ENCODE measurements at places on chromosomes 6 and 20. TPM values are rescaled to one million over a fixed set of nuclear protein-coding genes. Genes with fewer than 3 reads are reported as not detected.

The CBFA2T2 gene
- total RNA-seq, result 10.5 TPM

The FOXQ1 gene
- not detected for total RNA-seq

The PTK6 gene
- 0.10 TPM for total RNA-seq

The SPTLC3 gene
- 6.5 TPM for total RNA-seq

The ANKEF1 gene
- 4.9 TPM for total RNA-seq

The PRICKLE4 gene
- 2.0 TPM for total RNA-seq

The TBC1D7 gene
- 11.0 TPM for total RNA-seq

The CFB gene
- 38.0 TPM for total RNA-seq

The UST gene
- total RNA-seq, result 5.2 TPM

The PERP gene
- 21.8 TPM for total RNA-seq

The TFAP2D gene
- total RNA-seq, result not detected

The MCCD1 gene
- not detected for total RNA-seq

The NRN1 gene
- 20.0 TPM for total RNA-seq

The ARMC12 gene
- total RNA-seq, result 0.58 TPM

The EPHA7 gene
- 0.10 TPM for total RNA-seq

The ARFGEF3 gene
- total RNA-seq, result 2.6 TPM
